ENCODE measurements at places on chromosomes 1 and 21. TPM values are rescaled to one million over a fixed set of nuclear protein-coding genes. Genes with fewer than 3 reads are reported as not detected.

DNA sequence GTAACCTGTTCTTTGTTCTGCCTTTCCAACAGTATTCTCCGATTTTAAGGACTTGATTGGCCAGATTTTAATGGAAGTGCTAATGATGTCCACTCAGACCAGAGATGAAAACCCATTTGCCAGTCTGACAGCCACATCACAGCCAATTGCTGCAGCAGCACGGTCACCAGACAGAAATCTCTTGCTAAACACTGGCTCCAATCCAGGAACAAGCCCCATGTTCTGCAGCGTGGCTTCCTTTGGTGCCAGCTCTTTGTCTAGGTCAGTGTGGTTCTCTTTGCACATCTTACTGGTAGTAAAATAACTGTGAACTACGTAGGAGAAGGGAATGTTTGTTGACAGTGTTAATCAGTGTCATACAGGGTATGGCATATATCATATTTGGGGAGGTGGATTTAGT is 72.7 kb downstream of the UBE4B start:
- DNase-seq = no peak

- DNase-seq = no peak
Observed at GRCh38 chr21:41215856-41216408, 48.0 kb downstream of the BACE2 start.

DNA sequence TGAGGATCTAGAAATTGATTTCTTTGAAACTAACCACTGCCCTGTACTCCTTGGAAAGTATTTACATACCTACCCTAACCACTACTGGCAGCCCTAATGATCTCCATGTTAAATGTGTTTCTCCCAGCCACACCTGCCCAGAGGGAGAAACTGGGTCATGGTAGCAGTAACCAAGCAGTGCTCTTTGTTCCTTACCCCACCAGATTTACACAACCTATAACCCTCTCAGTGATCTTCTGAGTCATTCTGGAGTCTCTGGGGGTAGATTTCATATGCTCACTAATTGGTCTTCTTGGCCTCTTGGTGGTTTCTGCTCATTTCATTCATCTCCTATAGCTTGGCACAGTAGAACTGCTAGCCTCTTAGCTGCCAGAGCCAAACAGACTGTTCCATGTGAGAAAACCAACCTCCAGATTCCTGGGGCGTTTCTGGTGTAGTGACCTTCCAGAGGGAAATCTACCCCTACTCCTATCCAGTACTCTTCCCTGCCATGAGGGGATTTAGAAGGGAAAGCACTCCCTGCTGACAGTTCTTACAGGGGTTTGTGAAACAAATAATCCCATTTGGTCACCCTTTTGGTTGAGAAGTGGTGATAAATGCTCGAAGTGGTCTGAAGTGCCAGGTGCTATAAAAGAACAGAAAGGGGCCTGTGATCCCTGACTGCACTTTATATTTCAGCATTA is 36.2 kb upstream of the LRIG2 start:
- no peak for DNase-seq

- no peak for DNase-seq
Observed at GRCh38 chr1:70043804-70044203, 161.6 kb downstream of the LRRC40 start.

- DNase-seq = no peak
Observed at GRCh38 chr1:24507405-24507804, 4.8 kb downstream of the RCAN3 start.

GRCh38 chr1:156655151-156655903 is 13.4 kb downstream of the BCAN start:
- no peak for DNase-seq

DNA sequence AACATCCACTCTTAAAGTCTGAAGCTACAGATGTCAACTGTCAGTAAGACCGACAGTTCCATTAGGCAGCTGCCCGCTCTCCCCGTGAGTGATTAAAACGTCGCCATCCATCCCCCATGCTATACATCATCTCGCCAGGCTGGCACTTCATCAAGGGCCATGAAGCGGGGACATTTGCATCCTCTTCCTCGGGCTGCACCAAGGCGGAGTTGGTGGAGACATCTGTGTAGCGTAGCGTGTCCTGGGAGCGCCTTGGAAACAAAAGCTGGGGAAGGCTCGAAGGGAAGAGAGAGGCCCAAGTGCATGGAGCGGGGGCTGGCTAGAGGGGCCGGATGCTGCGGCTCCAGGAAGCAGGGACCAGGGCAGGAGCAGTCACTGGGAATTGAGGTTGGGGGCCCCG is 250.1 kb downstream of the KAZN start:
- no peak for DNase-seq

DNA sequence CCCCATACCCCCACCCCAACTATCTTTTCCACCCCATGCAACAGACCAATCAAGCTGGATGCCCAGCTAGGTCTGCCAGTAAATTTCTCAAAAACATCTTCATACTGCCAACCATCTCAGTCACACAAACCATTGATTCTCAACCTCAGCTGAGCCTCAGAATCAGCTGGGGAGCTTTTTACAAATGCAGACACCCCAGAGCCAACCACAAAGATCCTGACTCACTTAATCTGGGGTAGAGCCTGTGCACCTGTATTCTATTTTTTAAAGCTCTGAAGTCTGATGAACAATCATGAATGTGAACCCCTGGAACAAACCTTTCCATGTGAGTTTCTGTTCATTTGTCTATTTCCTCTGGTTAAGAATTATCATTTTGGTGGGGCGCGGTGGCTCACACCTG is 66.0 kb downstream of the ZNF281 start:
- no peak for DNase-seq

NPPB gene
- not detected for total RNA-seq

- DNase-seq = no peak
Observed at GRCh38 chr1:186834399-186834958, 5.7 kb downstream of the PLA2G4A start.

FRRS1 gene
- total RNA-seq = 5.6 TPM

SZT2 gene
- 16.8 TPM for total RNA-seq

GRCh38 chr21:34825101-34825500 is 156.3 kb downstream of the CLIC6 start:
- no peak for DNase-seq

GRCh38 chr1:20172033-20172590 is 13.8 kb upstream of the UBXN10 start:
- no peak for DNase-seq

DNA sequence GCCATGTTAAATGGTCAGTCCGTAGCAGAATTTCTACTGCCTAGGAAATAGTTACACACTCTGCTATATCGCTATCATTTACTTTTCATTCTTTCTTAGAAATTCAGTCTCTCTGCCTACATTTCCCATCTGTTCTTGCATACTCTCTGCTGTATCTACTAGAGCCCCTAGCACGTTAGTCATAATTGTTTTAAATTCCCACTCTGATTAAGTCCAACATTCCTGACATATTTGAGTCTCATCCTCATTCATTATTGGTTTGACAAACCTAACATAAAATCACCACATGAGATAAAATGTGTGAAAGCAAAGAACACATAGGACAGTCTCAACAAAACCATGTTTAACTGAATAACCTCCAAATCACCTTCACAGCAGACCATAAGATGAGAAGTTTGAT is 513.6 kb downstream of the PLPP3 start:
- DNase-seq = no peak

SNX27 gene
- 48.9 TPM for total RNA-seq

GCSAML gene
- not detected for total RNA-seq

LEFTY1 gene
- total RNA-seq = 102 TPM

DNA sequence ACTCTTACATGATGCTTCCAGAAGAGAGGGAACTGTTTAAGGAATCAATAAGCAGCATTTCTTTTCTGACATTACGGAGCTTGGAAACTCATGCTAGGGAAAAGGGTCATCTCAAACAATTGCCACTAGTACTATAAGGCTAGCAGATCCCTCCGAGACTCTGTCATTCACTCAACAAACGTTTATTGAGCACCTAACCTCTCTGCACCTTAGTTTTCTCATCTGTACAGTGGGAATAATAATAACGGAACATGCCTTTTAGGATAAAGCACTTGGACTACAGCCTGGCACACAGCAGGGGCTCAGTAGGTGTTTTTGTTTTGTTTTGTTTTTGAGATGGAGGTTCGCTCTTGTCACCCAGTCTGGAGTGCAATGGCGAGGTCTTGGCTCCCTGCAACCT is 51.3 kb downstream of the SYF2 start:
- DNase-seq = no peak

DNA sequence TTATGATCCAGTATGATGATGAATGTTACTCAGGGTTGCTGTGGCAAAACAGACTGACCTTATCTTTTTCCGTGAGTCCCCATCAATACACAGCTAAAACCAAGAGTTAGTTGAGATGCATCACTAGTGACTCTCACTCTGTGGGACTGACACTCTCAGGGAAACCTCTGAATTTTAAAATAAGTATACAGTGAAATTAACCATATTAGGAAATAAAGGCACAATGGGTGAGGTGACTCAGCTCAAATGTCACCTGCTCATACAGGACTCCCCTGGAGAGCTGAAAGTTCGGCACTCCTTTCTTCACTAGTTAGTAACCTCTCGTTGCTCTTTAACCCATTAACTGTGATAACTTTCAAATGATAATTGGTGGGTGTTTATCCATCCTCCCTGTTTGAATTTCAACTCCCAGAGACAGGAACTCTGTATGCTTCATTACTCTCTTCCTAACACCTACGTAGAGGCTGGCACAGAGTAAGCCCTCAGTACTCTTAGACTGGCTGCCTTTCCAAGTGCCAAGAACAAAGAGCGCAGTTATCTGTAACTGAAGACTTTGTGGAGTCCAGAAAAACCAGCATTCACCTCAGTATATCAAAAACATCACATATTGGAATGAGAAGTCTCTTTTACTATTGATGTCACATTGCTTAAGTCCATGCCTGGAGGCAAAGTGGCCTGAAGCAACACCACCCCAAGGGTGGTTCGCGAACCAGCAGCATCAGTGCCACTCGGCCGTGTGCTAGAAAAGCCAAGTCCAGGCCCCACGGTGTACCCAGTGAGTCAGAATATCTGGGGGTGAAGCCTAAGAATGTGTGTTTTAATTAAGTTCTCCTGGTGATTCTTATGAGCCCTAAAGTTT is 91.1 kb downstream of the NIBAN1 start:
- DNase-seq = no peak

- no peak for DNase-seq
Observed at GRCh38 chr1:210001751-210002150, 63.7 kb downstream of the SYT14 start.

SPRR5 gene
- total RNA-seq = not detected

GRCh38 chr21:25569084-25569483 is 38.2 kb downstream of the MRPL39 start:
- DNase-seq = no peak

GRCh38 chr1:10754568-10755329 is 41.7 kb downstream of the CASZ1 start:
- DNase-seq = no peak

- DNase-seq = no peak
Observed at GRCh38 chr1:93029317-93029716, 49.8 kb upstream of the MTF2 start.

USP21 gene
- total RNA-seq = 18.4 TPM

CHI3L1 gene
- not detected for total RNA-seq

SPRR4 gene
- total RNA-seq = not detected

MAEL gene
- not detected for total RNA-seq

KCNK1 gene
- 9.9 TPM for total RNA-seq

INSRR gene
- total RNA-seq = not detected

TMEM269 gene
- 0.44 TPM for total RNA-seq

GRCh38 chr1:152005360-152005912 is 11.8 kb upstream of the S100A10 start:
- no peak for DNase-seq

GRCh38 chr1:158045639-158046038 is 52.2 kb downstream of the KIRREL1 start:
- no peak for DNase-seq

DNA sequence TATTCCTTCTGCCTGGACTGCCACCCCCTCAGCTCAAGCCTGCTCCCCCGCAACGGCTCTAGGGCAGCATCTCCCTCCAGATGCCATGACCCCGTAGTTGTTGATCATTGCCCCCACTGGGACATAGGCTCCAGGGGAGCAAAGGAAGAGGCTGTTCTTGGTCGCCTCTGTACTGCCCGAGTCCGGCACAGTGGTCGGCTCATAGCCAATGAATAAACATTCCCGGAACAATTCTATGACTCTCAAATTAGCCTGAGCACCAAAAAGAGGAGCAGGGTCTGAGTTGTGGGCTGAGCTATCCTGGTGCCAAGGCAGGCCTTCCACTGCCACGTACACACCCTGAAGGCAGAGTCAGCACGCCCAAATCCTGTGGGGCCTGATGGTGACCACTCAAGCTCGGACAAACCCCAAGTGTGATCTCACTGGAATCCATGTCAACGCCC is 33.1 kb downstream of the CAPZB start:
- no peak for DNase-seq

Data from H9 (cell line).